Fibroblast of skin of right biceps (primary cell): ENCODE measurements at places on chromosomes 16 and 17.

GRCh38 chr16:61194573-61194972, 841.7 kb downstream of the CDH8 start:
- no peak for DNase-seq

GRCh38 chr16:79839466-79840341, 239.2 kb upstream of the MAF start:
- DNase-seq: no peak

- DNase-seq: no peak
These were observed 18.2 kb downstream of the DNAH17 start for GRCh38 chr17:78558989-78559388.

DNA sequence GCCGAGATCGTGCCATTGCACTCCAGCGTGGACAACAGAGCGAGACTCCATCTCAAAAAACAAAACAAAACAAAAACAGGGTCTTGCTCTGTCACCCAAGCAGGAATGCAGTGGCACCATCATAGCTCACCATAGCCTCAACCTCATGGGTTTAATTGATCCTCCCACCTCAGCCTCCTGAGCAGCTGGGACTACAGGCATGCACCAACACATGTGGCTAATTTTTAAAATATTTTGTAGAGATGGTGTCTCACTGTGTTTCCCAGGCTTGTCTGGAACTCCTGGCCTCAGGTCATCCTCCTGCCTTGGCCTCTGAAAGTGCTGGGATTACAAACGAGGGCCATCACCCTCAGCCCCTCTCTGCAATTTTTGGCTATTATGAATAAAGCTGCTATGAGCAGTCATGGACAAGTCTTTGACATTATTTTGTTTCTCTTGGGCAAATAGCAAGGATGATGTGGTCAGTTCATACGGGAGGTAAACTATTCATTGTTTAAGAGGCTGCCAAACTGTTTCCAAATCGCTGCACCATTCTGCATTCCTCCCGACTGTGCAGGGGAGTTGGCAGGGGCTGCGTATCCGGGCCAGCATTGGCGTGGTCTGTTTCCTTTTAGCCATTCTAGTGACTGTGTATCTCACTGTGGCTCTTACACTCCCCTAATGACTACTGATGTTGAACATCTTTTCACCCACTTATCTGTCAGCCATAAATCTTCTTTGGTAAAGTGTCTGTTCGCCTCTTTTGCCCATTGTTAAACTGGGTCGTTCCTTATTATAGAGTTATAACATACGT, 21.1 kb downstream of the EIF4A3 start:
- peak; percentile 69 for DNase-seq

DNA sequence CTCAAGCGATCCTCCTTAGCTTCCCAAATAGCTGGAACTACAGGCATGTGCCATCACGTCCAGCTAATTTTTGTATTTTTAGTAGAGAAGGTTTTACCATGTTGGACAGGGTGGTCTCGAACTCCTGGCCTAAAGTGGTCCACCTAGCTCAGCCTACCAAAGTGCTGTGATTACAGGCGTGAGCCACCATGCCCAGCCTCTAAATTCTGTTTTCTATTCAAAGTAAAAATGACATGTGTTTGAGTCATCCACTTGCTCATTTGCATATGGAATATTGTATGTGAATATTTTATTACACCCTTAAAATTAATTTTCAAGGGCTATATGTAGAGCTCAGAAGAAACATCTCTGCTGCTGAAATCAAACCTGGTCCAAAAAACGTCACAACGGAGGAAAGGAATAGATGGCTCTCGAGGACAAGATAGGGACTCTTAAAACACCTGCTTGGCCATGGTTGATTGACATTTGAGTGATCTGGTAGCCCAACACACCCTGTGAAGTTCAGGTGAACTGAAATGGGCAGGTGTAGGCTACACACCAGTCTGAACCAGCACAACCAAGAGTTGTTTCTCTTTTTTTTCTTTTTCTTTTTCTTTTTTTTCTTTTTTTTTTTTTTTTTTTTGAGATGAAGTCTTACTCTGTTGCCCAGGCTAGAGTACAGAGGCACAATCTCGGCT, 51.1 kb downstream of the SF3B3 start:
- no peak for DNase-seq

DNA sequence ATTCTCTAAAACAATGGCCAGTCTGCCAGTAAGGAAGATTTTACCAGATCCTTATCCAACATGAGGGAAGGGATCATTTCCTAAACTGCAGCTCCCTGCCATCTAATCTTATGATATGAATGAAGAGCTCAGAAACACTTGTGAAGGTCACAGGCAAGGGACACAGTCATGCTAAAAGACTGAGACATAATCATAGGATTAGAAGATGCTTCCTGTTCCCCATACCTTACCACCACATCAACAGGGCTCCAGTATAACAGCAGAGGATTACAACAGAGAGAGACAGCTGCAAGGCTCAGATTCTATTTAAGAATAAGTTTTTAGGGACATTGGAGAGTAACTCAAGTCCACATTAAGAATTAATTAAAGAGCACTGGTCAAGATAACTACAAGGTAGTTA, 93.3 kb downstream of the BRIP1 start:
- peak; percentile 26 for DNase-seq

- no peak for DNase-seq
These were observed 230.6 kb upstream of the RPL38 start for GRCh38 chr17:73972901-73973300.
